Naive thymus-derived CD8-positive, alpha-beta T cell (primary cell): ENCODE measurements at places on chromosomes 16 and 17.

GRCh38 chr17:70654706-70655105 is 485.4 kb downstream of the KCNJ2 start:
- DNase-seq, result no peak

DNA sequence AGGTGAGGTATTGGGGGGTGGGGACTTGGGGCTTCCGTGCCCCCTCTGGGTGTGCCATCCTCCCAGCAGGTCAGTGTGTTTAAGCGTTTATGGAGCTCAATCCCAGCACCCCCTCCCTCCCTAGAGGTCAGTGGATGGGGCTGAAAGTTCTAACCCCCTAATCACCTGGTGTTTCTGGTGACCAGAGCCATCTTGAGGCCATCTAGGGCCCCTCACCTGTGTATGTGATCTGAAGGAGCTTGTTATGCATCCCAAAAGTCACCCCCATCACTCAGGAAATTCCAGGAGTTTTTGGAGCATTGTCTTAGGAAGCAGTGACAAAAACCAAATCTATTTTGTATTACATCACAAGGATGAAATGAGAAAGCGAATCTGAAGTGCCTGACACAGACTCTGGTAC is 67.8 kb upstream of the NOL11 start:
- DNase-seq, result no peak

- DNase-seq, result no peak
Measured at GRCh38 chr17:17877529-17878358, 41.0 kb upstream of the SREBF1 start.

- no peak for DNase-seq
Measured at GRCh38 chr16:17744921-17745572, 274.3 kb upstream of the XYLT1 start.

DNA sequence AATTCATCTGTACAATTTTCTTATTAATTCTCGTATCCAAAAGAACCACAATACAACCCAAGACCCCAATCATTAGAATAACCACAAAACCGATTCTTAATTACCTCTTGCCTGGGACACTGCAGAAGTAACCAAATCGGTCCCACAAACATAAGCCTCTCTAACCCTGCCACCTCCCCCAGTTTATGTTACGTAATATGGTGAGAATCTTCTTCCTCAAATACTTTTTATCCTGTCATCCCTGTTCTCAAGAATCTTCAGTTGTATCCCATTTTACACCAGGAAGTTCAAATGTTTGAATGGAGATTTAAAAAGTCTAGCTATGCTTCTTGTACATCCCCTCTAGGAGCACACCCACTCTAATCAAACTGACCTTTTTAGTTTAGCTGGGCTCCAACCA is 269.3 kb upstream of the TBX2 start:
- no peak for DNase-seq

GRCh38 chr16:29836623-29837022 is 16.4 kb downstream of the MVP start:
- no peak for DNase-seq

DNA sequence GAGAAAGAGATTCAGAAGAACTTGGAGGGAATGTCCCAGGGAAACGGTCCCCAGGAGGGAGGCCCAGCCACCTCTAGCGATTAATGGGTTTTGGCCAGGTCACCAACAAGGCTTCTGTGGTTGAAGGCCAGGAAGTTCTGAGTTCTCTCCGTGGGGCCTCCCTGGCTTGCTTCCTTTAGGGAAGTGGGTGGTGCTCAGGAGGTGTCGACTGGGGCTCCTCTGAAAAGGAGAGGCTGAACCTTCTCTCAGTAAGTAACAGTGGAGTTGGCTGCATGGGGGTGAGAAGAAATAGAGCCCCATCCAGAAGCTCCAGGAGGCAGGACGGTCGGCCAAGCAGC is 77.1 kb upstream of the GSE1 start:
- no peak for DNase-seq
